Tibial nerve (tissue), 4 donors: ENCODE measurements at places on chromosomes 5 and 9. TPM values are rescaled to one million over a fixed set of nuclear protein-coding genes. Genes with fewer than 3 reads are reported as not detected.

GRCh38 chr9:114271556-114272510 lies 51.1 kb upstream of the ORM1 start:
- H3K4me1 ChIP-seq: no peaks in the 10 kb centered on the region
- no peak overlapping the region for H3K4me3 ChIP-seq
- peak; percentile 31 for DNase-seq
- H3K27ac ChIP-seq: no peak overlapping the region

DNA sequence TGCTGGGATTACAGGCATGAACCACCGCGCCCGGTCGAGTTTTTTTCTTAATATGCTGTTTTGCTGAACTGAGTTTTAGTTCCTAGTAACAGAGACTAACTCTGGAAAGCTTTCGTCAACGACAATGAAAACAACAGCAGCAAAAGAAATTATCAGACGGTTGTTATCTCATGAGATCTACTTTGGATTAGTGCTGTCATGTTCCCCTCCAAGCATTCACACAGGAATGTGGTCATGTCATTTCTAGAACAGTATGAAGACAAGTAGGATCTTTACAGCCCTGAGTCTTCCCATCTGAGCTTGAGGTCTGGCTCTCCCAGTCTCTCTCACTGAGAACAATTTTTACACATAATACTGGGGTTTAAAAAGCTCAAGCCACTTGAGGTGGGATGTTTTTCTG lies 4.0 kb upstream of the ANKRD33B start:
- no peaks in the 10 kb centered on the region for H3K4me1 ChIP-seq
- H3K27ac ChIP-seq: peak overlapping the region; percentile 65
- no peak overlapping the region for H3K4me3 ChIP-seq
- DNase-seq: no peak
- no peaks in the 10 kb centered on the region for H3K27me3 ChIP-seq

The FAM221B gene
- not detected for total RNA-seq

GRCh38 chr9:27248702-27249101 lies 48.2 kb downstream of the EQTN start:
- no peak overlapping the region for H3K4me3 ChIP-seq
- no peak for DNase-seq
- no peaks in the 10 kb centered on the region for H3K36me3 ChIP-seq

GRCh38 chr9:70987986-70988385 lies 133.4 kb downstream of the TRPM3 start:
- H3K27ac ChIP-seq: no peak overlapping the region
- H3K27me3 ChIP-seq: no peaks in the 10 kb centered on the region
- no peak overlapping the region for H3K4me3 ChIP-seq
- DNase-seq: no peak

DNA sequence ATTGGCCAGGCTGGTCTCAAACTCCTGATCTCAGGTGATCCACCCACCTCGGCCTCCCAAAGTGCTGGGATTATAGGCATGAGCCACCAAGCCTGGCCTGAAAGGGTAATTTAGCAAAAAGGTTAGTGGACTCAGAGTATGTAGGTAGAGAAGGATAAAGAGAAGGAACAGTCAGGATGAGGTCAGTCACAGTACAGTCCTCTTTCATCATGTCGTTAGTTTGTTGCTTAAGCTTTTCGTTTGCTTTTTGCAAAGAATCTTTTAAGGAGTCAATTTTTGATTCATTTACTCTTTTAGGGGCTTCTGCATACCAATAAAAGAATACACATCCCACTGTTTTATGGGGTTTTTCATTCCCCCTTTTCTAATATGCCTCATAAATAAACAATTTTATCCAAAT lies 17.8 kb upstream of the GBGT1 start:
- H3K36me3 ChIP-seq: no peaks in the 10 kb centered on the region
- no peak overlapping the region for H3K27ac ChIP-seq
- no peak for DNase-seq
- no peaks in the 10 kb centered on the region for H3K27me3 ChIP-seq
- H3K4me3 ChIP-seq: no peak overlapping the region
- no peaks in the 10 kb centered on the region for H3K4me1 ChIP-seq

GRCh38 chr5:4015709-4016108 lies 420.1 kb downstream of the IRX1 start:
- no peak for DNase-seq
- no peaks in the 10 kb centered on the region for H3K36me3 ChIP-seq
- no peaks in the 10 kb centered on the region for H3K4me1 ChIP-seq
- H3K27me3 ChIP-seq: no peaks in the 10 kb centered on the region
- no peak overlapping the region for H3K4me3 ChIP-seq

The SLCO4C1 gene
- total RNA-seq: not detected

GRCh38 chr5:38922199-38922598 lies 76.4 kb downstream of the OSMR start:
- H3K27me3 ChIP-seq: no peaks in the 10 kb centered on the region
- H3K4me3 ChIP-seq: no peak overlapping the region
- peak; percentile 45 for DNase-seq
- H3K36me3 ChIP-seq: peaks cover 4% of the 10 kb centered on the region
- no peak overlapping the region for H3K27ac ChIP-seq

- no peak overlapping the region for H3K4me3 ChIP-seq
- H3K36me3 ChIP-seq: peaks cover 3% of the 10 kb centered on the region
- peaks cover 4% of the 10 kb centered on the region for H3K4me1 ChIP-seq
- no peak overlapping the region for H3K27ac ChIP-seq
- no peak for DNase-seq
These were observed 25.5 kb upstream of the SLC25A51 start for GRCh38 chr9:37929441-37929895.

- peaks cover 44% of the 10 kb centered on the region for H3K4me1 ChIP-seq
- peak overlapping the region; percentile 65 for H3K27ac ChIP-seq
- no peaks in the 10 kb centered on the region for H3K27me3 ChIP-seq
These were observed 105.9 kb downstream of the DPYSL3 start for GRCh38 chr5:147403651-147404640.

GRCh38 chr5:14665949-14666348 lies 1.4 kb downstream of the OTULIN start:
- DNase-seq: no peak
- peak overlapping the region; percentile 83 for H3K4me3 ChIP-seq
- peak overlapping the region; percentile 86 for H3K27ac ChIP-seq
- peaks cover 3% of the 10 kb centered on the region for H3K4me1 ChIP-seq
- no peaks in the 10 kb centered on the region for H3K27me3 ChIP-seq

The TMEM171 gene
- total RNA-seq: 0.90 TPM

- H3K4me1 ChIP-seq: no peaks in the 10 kb centered on the region
- H3K27me3 ChIP-seq: no peaks in the 10 kb centered on the region
- no peaks in the 10 kb centered on the region for H3K36me3 ChIP-seq
- H3K4me3 ChIP-seq: no peak overlapping the region
- no peak for DNase-seq
These were observed 93.8 kb upstream of the IL12B start for GRCh38 chr5:159424123-159424522.

The APBB3 gene
- total RNA-seq: 48.0 TPM

The GPX8 gene
- total RNA-seq: 17.3 TPM

DNA sequence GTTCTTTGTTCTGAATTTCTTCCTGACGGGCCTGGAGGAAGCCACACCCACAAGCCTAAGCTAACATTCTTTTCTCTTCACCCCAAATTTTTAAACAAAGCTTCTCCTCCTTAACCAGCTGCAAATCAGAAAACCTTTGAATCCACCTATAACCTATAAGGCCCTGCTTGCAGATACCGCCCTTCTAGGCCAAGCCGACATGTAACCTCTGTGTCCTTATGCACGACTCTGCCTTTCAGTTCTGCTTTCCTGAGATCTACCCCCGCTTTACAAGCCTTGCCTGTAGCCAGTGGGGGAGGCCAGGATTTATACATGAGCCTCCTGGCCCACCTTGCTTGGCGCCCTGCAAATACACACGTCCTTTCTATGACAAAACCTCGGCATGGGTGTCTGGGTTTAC lies 19.3 kb downstream of the BRD9 start:
- H3K36me3 ChIP-seq: peaks cover 99% of the 10 kb centered on the region
- H3K4me1 ChIP-seq: no peaks in the 10 kb centered on the region
- H3K27ac ChIP-seq: no peak overlapping the region
- H3K4me3 ChIP-seq: no peak overlapping the region

The PLCXD3 gene
- 7.5 TPM for total RNA-seq

GRCh38 chr9:14133394-14133793 lies 180.5 kb downstream of the NFIB start:
- DNase-seq: no peak
- H3K4me3 ChIP-seq: no peak overlapping the region
- no peak overlapping the region for H3K27ac ChIP-seq
- H3K4me1 ChIP-seq: no peaks in the 10 kb centered on the region

GRCh38 chr5:33088176-33088575 lies 352.6 kb upstream of the TARS1 start:
- no peak for DNase-seq
- H3K27me3 ChIP-seq: no peaks in the 10 kb centered on the region
- H3K4me1 ChIP-seq: no peaks in the 10 kb centered on the region
- no peak overlapping the region for H3K27ac ChIP-seq

DNA sequence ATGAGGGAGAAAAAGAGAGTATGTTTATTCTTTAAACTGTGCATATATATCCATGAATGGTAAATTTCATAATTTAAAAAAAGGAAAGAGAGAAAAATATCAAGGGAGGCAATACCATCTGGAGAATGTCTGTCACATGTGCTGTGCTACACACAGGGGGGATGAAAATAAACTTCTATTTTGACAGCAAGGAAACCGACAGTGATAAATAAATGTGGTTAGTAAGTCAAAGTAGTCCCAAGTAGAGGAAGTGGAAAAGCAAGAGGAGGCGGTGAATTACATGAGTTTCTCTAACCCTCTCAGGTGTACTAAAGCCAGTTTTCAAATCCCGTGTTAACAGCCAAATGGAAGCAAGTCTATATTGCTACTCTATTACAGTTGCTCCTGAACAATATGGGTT lies 83.3 kb downstream of the ICE1 start:
- no peak for DNase-seq
- no peaks in the 10 kb centered on the region for H3K36me3 ChIP-seq
- H3K27ac ChIP-seq: no peak overlapping the region
- H3K4me3 ChIP-seq: no peak overlapping the region

DNA sequence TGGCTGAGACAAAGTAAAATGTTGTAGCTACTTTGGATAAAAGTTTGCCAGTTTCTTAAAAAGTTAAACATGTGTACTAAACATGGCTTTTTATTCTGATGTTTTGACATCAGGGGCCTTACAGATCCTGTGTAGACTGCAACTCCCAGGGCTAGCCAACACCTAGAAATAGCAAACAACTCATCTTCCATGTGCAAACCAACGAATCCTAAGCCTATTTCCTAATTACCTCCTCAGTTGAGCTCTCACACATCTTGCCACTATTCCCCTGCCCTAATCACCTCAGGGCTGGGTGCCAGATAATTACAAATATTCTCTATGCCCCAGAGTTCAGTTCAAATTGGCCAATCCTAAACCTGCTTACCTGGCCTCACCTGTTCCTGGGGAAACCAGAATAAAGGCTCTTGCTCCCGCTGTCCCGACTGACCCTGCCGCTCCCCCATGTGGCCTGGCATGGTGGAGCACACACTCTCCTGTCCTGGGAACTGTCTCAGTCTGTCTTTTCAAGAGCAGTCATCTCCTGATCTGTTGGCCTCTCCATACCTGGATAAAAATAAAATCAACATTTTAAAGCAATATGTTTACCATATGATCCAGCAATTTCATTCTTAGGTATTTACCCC lies 37.1 kb upstream of the FAM169A start:
- H3K27ac ChIP-seq: no peak overlapping the region
- H3K27me3 ChIP-seq: no peaks in the 10 kb centered on the region
- no peak for DNase-seq
- no peak overlapping the region for H3K4me3 ChIP-seq
- no peaks in the 10 kb centered on the region for H3K36me3 ChIP-seq
- no peaks in the 10 kb centered on the region for H3K4me1 ChIP-seq

DNA sequence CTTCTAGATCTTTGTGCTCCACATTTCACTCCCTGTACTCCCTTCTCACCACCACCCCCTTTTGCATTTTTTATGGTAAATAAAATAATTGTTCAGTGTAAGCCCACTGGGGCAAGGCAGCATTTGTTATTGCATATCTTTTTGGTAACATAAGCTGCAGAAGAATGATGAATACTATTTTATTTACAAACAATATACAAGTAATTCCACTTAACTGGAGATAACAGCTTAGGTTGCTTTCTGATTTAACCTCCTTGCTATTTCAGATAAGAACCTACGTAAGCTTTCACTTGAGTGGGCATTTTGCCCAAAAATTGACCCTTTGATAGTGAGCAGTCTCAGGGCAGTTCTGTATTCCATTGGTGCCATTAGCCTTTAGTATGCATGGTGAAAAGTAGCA lies 417.9 kb downstream of the SH3GL2 start:
- no peak overlapping the region for H3K27ac ChIP-seq
- H3K27me3 ChIP-seq: no peaks in the 10 kb centered on the region
- DNase-seq: no peak
- H3K4me3 ChIP-seq: no peak overlapping the region

The OR1L6 gene
- total RNA-seq: not detected

DNA sequence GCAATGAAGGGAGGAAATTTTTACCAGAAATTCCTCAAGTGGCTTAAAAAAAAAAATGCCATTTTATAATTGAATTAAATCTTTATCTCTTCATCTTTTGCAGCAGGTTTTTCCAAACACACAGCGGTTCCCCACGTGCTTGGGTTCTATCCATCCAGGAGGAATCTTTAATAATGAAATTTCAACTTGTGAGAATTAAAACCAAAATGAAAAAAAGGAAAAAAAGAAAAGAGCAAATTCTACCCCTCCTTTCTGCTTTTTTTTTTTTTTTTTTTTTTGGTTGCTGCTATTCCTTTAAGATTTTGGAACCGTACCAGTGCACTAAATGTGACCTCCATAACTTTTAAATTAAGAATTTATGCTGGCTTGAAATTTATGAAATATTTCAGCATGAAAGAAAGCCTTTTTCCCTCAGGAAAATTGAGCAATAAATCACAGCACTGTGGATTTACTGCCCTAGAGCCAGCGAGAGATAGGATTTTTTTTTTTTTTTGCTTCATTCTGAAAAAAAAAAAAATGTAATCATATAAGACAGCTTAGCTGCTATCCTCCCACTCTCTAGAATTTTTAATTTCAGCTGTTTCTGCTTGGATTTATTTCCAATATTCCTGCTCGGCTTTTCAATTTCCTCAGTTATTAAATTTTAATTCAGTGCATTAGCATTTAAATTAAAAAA lies 88.5 kb downstream of the ZNF618 start:
- no peaks in the 10 kb centered on the region for H3K4me1 ChIP-seq
- no peaks in the 10 kb centered on the region for H3K27me3 ChIP-seq
- no peak for DNase-seq
- H3K4me3 ChIP-seq: no peak overlapping the region
- no peaks in the 10 kb centered on the region for H3K36me3 ChIP-seq
